Activated T-helper 1 cell treated with anti-CD3 and anti-CD28 coated beads, Interleukin-2, amount 50 U/mL, for 16 hours (primary cell): ENCODE measurements at places on chromosomes 2 and 18.

GRCh38 chr2:193428336-193428818 lies 1233.6 kb upstream of the TMEFF2 start:
- DNase-seq, result no peak

GRCh38 chr2:223597076-223597475 lies 5.1 kb downstream of the SCG2 start:
- DNase-seq, result no peak

GRCh38 chr2:55010149-55010591 lies 40.1 kb downstream of the RTN4 start:
- DNase-seq, result no peak

GRCh38 chr2:239392688-239393387 lies 8.0 kb downstream of the HDAC4 start:
- DNase-seq, result no peak

GRCh38 chr2:20572221-20572620 lies 78.7 kb downstream of the HS1BP3 start:
- no peak for DNase-seq

DNA sequence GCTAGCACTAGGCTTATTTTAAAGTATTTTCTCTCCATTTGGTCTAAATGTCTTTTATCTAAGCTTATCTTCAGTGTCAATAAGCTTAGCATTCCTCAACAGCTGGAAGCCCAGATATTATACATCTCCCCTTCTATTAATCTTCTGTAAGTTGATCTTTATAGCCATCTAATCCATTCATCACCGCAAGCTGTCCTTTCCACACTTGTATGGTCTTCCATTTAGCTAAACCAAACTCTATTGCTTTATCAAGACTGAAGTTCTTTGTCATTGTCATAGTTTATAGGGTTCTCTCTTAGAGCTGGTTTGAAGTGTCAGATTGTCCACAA lies 101.3 kb upstream of the GPR45 start:
- no peak for DNase-seq

- DNase-seq, result no peak
Measured at GRCh38 chr2:26970928-26971627, 641 bp downstream of the MAPRE3 start.

DNA sequence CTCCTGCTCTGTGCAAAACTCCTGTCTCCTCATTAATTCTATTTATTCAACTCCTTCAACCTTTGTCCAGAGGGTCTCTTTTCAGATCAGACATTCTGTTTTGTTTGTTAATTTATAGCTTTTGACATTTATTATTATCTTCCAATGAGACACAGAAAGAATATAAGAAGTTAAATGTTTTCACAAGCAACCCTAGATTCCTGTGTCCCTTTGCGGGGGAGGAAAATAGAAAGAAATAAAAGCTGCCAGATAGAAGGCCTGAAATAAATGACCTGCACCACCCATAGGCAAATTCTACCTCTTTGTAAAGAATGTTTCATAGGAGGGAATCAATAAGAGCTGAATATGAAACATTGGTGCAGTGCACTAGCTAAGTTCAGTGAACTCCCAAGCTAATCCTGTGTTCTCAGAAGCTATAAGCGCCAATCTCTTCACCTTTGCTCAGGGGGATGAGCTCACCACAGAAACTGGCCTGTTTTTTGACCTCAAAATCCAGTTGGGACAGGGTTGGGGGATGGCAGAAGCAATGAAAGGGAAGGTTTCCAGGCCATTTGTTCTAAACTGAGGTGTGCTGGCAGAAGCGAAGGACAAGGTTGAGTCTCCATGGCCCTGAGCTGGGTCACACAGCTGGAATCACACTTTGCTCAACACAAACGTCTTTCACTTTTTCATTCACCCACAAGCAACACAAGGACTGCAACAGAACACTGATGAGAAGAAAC lies 258.6 kb downstream of the NRXN1 start:
- DNase-seq, result no peak

GRCh38 chr2:48235076-48235475 lies 294.9 kb upstream of the STON1 start:
- DNase-seq, result no peak

DNA sequence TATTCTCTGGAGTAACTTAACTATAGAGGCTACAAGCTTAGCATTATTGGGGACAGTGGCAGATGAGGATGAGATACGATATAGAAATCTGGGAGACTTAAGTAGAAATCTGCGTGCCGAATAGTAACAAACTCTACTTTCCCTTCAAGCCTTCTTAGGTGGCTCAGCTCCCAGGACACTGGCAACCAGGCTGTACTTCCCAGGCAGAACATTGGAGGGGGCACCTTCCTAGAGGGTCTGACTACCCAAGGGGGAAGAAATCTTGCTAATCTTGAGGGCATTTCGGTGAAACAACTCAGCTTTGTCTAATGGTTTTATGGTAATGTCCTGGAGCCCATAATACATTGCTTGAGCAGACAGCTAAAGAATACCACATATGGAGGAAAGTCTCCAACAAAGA lies 126.2 kb upstream of the DTNA start:
- no peak for DNase-seq

DNA sequence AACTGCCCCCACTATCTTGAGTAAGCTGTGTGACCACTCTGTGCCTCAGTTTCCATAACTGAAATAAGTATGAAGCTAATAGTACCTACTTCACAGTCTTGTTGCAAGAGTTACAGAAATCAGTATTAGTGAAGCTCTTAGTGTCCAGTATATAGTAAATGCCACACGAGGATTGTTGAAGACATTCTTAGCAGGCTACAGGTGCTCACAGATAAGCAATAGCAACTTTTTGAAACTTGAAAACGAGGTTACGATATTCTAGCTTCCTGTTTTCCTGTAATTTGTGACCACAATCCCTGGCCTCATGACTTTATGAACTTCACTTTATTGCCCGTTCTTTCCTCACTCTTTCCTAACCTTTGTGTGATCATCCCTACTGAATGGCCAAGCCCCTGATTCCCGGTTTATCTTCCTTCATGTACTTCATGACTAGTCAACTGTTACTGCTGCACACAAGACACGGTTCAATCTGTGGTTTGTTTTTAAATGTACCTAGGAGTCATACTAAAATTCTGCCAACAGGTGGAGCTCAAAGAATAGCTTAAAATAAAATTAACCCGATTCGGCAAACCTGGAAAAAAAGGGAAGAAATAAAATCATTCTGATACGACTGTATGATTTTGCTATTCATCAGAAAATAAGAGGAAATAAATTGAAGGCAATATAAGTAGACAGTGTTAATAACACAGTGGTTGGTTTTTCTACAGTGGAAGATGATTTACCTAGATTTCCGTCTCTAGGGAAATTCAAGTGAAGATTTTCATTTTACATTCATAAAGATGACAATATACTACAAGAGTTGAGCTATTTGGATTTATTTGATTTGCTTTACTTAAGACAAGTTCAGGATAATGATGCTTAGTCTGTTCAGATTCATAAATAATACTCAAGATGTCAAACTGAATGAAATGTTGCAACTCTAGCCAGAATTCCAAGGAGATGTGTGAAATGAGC lies 38.1 kb upstream of the STAT1 start:
- DNase-seq, result no peak

- DNase-seq, result no peak
Measured at GRCh38 chr2:171652416-171652785, 34.9 kb upstream of the DYNC1I2 start.

DNA sequence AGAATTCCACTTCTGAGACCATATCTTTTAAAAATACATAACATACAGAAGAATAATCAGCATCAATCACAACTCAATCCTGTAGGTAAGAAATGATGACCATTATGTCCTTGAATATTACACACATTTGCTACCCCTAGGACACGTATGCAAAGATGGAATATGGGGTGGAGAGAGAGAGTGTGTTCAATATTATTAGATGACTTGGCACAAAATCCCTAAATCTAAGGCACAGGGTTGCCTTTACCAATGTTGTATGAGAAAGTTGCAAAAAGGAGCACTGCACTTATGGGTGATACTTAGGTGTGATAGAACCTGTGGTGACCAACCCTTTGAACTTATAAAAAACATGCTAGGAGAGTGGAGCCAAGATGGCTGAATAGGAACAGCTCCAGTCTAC lies 326.2 kb upstream of the FSHR start:
- no peak for DNase-seq

GRCh38 chr18:12256951-12257350 lies 2.8 kb downstream of the CIDEA start:
- DNase-seq, result no peak

DNA sequence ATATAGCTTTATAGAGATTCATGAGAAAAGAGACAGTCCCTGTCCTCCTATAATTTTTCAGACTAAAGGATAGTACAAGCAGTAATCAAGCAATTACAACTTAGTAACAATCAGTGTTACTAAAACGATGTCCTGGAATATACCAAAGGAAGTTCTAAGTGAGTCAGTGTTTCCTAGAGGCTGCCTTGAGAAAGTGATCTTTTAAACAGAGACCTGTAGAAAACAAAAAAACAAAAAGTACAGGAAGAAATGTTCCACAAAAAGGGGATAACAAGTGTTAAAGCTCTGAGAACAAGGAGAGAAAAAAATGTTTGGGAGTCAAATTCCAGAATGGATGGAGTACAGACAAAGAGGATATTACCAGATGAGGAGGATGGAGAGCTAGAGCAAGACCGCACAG lies 556.4 kb downstream of the ERBB4 start:
- DNase-seq, result no peak

- no peak for DNase-seq
Measured at GRCh38 chr2:120735746-120736170, at the start of gene GLI2. GLI2 (plus strand) TSS chr2:120735868; CDS start chr2:120797321, 61,453 bp downstream.

GRCh38 chr2:83528767-83529166 lies 930.3 kb downstream of the SUCLG1 start:
- DNase-seq, result no peak

DNA sequence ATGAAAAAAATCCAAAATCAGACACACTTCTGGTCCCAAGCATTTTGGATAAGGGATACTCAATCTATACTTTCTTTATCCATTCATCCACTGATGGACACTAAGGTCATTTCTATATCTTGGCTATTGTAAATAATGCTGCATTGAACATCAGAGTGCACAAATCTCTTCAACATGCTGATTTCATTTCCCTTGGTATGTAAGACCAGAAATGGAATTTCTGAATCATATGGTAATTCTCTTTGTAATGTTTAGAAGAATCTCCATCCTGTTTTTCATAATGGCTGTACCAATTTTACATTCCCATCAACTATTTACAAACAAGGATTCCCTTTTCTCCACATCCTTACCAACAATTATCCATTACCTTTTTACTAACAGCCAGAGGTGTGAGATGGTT lies 33.7 kb upstream of the MCM6 start:
- DNase-seq, result no peak

DNA sequence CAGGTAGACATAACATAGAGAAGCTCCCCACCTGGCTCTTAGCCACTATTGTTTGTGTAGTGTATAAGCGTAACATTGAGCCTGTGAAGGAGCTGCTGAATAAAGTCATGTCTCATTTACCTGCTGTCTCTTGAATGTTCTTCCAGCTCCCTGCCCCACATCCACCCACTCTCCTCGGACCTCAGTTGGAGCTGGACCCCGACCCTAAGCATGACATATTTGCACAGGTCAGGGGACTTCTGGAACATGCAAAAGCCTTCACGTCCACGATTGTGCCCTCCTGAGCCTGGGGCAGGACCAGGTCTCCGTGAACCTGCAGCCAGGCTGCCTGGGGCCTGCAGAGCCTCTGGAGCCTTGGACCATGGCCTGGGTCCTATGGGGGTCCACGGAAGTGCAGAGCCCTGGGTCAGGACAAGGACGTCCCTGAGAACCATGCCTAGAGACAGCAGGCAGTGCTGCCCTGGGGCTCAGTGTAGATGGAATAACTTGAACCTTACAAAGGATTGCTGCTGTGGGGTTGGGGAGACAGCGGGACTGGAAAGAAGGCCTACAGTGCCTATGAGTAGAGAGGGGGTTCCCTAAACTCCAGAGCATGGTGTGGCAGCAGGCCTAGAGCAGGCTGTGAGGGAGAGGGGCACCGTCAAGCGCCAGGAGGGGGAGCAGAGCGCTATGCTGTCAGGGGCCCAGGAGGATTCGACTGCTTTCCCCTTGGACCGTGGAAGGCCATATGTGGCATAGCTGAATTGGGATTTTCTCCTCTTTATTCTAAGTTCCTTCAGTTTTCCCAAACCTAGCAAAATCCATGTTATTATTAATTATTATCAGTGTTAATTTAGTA lies 99.9 kb upstream of the ZNF236 start:
- no peak for DNase-seq

DNA sequence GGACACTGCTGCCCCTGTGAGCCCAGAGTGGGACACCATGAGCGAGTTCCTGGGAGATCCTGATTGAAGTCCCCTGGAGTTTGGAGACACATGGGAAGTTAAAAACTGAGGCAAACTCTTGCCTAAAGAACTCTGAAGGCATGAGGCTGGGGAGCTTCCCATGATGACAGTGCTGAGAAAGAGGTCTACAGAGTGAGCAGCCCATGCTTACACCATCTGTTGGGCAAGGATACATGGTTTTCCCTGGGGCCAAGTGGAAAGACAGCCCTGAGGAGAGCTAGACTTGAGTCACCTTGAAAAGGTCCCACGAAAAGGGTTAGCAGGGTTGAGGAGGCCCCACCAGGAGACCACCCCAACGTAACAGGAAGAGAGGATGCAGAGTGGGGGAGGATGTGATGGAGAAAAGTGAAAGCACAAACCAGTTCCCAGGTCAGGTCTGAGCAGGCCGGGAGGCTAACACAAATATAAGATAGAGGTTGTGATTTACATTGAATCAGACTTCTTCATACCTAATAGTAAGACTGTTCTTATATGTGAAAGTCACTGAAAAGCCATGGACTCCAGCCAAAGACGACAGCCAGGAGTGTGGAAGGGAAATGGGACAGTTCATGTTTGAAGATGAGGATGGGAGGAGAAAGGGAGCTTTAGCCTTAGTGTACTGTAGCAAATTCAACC lies 13.5 kb upstream of the FEZ2 start:
- no peak for DNase-seq

GRCh38 chr2:38876407-38876806 lies 631 bp downstream of the MORN2 start:
- no peak for DNase-seq

- DNase-seq, result no peak
Measured at GRCh38 chr2:18762667-18763066, 173.3 kb upstream of the NT5C1B start.
